Stimulated activated CD4-positive, alpha-beta T cell treated with anti-CD3 and anti-CD28 coated beads, Interleukin-2, amount 100 ng/mL, for 48 hours (primary cell): ENCODE measurements at places on chromosomes 11 and 22.

- DNase-seq, result peak; percentile 16
Measured at GRCh38 chr11:17979770-17980371, 33.0 kb downstream of the SERGEF start.

- DNase-seq, result no peak
Measured at GRCh38 chr22:47564158-47564450, 801.7 kb downstream of the TBC1D22A start.

GRCh38 chr22:45329530-45329936 lies 19.8 kb downstream of the FAM118A start:
- DNase-seq, result no peak

DNA sequence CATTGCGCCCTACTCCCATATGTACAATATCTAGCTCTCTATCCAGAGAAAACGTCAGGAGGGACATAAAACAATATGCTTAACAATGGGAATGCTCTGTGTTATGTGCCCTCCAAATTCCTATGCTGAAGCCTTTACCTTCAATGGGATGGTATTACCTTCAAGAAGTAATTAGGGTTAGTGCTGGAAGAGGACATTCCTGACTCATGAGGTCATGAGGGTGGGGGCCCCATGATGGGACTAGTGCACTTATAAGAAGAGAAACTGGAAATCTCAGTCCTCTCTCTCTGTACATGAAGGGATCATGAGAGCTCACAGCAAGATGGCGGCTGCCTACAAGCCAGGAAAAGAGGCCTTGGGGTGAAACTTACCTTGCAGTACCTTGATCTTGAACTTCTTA lies 20.3 kb downstream of the MMP20 start:
- no peak for DNase-seq

- no peak for DNase-seq
Measured at GRCh38 chr11:103359216-103359615, 250.0 kb downstream of the DYNC2H1 start.

GRCh38 chr11:89355646-89356045 lies 135.5 kb downstream of the NOX4 start:
- DNase-seq, result no peak

- DNase-seq, result no peak
Measured at GRCh38 chr11:68897441-68897840, 6.2 kb downstream of the MRPL21 start.

DNA sequence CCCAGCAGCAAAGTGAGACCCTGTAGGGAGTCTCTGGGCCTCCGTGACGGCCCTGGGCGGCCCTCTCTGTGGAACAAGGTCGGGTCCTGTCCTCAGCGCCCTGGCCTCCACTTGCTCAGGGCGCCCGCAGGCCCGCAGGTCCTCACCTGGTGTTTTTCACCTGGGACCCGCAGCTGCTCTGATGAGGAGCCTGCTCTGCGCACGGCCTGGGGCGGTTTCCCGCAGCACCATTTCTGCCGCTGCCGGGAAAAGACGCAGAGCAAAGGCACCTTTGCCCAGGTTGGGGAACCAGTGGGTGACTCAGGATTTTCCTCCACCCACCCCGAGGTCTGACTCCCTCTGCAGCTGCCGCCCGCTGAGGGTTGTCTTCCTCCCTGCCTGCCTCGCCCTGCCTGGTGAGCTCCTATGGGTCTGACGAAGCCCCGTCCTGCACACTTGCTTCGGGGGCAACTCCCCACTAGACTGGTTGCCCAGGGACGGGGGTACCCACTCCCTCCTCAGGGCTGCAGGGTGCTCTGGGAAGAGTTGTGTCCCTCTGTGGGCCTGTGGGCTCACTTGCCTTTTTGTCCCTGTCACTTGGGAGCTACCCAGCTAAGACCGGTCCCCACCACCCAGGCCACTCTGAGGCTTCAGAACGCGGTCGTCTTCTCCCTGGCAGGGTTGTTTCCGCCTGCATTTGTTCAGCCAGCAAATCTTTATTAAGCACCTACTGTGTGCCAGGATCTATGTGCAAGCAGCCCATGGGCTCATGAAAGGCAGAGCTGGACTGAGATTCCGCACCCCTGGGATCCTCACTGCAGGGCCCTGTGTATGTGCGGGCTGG lies 89.5 kb downstream of the KCNQ1 start:
- no peak for DNase-seq

GRCh38 chr11:126485986-126486635 lies 130.6 kb downstream of the ST3GAL4 start:
- no peak for DNase-seq

GRCh38 chr11:87063982-87064381 lies 26.2 kb downstream of the TMEM135 start:
- no peak for DNase-seq

DNA sequence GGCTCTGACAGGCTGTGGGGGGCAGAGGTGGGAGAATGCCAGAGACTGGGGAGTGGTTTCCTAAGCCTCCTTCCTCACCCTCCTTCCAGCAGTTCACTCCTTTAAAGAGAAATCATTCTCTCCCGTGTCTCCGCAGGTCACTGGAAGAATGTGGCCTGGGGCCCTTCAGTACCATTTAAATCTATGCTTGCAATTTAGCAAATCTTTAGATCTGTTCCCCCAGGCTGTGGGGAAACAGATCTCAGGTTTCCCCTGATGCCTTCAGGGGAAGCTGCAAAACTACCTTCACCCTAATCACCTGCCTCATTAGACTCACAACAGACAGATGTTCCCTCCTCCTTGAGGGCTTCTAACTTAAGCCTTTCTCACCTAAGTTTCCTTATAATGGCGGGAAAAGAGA lies 55.3 kb downstream of the KIRREL3 start:
- DNase-seq, result no peak

DNA sequence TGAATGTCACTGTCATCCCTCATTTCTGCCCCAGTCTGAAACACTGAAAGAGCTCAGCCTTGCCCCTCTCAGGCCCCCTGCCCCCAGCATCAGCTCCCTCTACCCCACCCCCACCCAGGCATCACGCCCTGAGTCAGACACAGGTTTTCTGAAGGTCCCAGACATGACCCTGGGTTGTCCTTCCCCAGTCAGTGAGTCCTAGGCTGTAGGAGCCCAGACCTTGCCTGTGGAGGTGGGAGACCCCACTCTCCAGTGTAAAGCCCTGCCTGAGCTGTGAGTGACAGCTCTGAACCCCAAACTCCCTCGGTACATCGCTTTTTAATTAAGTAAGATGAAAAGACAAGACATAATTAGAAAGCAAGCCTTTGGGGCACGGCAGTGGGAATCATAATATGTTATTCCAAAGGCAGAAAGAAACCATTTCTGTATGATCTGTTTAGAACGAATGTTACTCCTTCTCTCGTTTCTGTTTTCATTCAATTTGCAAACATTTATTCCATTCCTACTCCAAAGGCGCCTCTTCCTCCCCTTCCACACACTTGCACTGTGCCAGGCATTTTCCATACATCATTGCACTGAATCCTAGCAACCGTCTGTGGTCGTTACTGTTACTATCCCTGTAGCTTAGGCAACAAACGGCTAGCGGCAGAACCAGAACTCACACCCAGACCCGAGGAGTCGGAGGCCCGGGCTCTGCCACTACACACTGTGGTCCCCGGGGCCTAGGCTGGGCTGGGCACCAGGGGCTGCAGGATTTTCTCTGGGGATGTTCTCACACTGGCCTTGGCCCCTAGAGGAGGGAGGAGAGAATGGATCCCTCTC lies 63.4 kb downstream of the CD6 start:
- DNase-seq, result no peak

DNA sequence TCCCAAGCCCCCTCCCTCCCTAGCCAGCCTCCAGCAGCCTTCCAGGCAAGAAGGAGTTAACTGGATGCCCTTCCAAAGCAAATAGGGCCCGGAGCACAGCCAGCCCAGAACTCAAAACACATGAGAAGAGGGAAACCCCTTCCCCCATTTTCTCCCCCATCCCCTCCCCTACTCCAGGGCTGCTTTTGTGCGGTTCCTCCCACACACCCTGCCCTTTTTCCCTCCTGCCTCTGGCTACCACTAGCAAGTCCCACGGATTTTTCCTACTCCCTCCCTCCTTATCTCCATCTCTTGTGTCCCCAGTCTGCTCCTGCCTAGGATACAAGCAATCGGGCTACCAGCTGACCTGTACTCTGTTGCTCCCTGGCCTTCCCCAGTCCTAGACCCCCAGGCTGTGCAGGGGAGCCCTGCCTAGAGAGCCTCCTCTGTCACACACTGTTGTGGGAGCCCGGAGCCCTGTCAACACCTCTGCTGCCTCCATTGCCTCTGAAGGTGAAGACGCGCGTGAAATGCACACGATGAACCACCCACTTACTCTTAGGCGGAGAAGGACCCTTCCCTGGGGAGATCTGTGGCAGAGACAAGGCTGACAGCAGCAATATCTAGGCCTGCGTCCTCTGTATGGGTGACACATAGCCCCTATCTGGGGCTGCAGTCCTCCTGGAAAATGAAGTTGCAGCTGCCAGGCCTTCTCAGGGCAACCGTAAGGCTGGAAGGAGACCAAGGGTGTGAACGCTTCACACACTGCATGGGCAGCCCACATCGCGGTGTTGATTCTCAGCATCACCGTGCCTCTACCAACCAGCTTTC lies 282.8 kb downstream of the MN1 start:
- no peak for DNase-seq

DNA sequence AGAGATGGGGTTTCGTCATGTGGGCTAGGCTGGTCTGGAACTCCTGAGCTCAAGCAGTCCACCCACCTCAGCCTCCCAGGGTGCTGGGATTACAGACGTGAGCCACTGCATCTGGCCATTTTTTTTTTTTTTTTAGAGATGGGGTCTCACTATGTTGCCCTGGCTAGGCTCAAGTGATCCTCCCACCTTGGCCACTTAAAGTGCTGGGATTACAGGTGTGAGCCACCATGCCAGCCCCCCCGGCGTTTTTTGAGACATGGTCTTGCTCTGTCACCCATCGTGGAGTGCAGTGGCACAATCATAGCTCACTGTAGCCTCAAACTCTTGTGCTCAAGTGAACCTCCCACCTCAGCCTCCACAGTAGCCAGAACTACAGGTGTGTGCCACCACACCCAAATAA lies 16.5 kb downstream of the RHBDD3 start:
- DNase-seq, result no peak

- DNase-seq, result no peak
Measured at GRCh38 chr22:37924386-37925065, 18.4 kb downstream of the MICALL1 start.

DNA sequence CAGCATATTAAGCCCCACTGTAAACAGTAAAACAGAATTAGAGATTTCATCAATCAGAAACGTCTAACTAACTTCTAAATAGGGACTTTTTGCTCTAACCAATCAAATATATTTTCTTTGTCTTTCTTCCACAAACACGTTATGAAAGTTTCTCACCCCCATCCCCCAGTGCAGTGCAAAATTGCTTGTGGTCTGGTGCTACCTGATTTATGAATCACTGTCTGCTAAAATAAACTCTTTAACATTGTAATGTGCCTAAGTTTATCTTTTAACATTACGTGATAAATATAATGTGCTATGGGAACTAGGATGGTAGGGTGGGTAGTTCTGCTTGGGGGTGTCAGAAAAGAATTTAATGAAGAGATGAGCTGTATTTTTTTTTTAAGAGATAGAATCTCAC lies 47.3 kb upstream of the SLC5A1 start:
- no peak for DNase-seq

DNA sequence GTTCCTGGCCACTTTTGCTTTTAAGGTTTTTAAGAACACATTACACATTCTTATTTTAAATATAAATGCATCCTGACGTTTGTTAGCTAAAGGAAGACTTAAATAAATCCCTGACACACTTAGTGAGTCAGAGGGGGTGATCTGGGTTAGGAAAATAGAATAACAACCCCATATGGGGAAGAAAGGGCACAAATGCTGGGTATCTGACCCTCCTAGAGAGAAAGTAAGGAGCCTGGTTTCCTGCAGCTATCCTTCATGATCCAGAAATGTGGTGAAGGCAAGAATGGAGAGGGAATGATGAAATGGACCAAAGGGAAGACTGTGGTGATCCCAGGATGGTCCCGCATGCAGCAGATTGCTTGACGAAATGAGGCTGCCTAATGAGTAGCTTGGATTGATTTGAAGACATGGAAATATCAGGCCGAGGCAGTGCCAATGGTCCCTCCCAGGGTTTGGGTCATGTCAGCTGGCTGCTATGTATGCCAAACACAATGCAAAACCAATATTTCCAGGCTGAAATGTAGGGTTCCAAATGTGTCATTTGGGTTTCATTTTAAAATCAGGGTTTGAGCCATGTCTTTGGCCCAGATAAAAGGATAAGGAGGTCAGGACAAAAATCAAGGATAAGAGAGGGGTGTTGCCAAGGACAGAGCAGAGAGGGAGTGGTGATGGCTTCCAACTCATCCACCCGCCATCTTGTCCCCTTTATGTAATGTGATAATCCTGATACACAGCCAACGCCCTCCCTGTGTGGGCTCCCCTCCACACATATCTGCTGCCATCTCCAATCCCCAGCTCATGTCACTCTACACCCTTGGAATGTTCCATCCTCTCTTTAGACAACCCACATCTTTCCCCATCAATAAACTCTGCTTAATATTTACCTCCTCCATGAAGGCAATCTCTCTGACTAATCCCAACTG lies 135.1 kb upstream of the PITPNB start:
- DNase-seq, result no peak

DNA sequence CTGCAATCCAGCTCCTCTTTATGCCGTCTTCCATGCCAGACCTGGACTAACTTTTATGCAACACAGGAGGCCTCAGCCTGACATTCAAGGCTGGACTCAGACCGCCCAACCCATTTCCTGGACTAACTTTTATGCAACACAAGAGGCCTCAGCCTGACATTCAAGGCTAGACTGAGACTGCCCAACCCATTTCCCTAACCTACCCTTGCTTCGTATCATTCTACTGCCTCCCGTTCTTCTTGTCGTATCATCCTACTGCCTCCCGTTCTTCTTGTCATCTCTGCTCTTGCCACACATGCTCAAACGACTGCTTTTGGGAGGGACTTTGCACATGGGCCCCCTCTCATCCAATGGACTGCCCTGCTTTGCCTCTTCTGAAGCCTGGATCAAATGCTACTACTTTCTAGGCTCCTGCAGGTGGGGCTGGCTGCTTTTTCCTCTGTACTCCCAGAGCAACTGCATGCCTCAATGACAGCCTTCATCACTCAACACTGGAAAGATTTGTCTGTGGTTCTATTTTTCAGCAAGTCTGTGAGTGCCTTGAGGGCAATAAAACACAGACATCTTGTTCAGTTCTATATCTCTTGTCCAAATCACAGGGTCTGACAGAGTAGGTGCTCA lies 7.8 kb downstream of the TBC1D10A start:
- DNase-seq, result no peak

- no peak for DNase-seq
Measured at GRCh38 chr11:57815877-57816276, 54.3 kb downstream of the CTNND1 start.

DNA sequence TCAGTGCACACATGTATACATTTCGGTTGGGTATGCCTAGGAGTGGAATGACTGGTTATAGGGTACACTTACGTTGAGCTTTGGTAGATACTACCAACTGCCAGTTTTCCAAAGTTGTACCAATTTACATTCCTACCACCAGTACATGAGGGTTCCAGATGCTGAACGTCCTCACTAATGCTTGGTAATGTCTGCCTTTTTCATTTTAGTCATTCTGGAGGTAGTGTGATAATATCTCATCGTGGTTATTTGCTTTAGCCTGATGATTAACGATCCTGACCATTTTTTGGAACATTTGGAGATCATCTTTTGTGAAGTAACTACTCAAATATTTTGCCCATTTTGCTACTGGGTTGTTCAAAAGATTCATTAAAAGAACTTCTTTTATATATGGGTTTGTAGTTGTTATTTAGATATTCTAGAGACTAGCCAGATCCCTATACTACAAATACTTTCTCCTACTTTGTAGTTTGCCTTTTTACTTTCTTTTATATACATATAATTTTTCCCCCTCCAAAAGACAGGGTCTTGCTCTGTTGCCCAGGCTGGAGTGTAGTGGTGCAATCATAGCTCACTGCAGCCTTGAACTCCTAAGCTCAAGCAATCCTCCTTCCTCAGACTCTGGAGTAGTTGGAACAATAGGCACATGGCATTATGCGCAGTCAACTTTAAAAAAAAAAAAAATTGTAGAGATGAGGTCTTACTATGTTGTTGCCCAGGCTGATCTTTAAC lies 62.1 kb downstream of the RBFOX2 start:
- DNase-seq, result no peak
